ENCODE measurements at places on chromosomes 11 and 22.

GRCh38 chr22:29265929-29266328, 1.9 kb downstream of the RHBDD3 start:
- DNase-seq, result no peak

DNA sequence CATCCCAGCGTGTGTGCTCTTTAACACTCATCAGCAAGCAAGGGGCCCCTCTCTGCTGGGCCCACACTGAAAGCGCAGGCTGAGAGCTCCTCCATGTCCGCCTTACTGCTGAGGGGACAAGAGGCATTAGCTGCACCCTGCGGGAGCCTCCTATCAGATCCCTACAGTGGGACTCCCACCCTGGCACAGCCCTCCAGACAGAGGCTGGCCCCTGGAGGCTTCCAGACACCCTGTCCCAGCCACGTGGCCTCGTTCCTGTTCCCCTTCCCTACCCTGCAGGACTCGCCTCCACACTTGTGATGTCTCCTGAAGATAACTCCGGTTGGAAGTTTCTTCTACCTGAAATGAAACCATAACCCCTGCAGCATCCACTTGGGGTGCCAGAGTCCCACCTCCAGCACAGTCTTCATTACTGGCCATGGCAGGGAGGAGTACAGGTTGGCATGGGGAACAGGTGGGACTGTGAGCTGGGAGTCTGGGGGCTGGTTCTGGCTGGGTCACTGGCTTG, 5.0 kb upstream of the SH3BP1 start:
- DNase-seq, result no peak

- DNase-seq, result no peak
These were observed 96.0 kb downstream of the WNT7B start for GRCh38 chr22:45880716-45881523.

GRCh38 chr22:39658367-39658766, 87.8 kb downstream of the CACNA1I start:
- no peak for DNase-seq

DNA sequence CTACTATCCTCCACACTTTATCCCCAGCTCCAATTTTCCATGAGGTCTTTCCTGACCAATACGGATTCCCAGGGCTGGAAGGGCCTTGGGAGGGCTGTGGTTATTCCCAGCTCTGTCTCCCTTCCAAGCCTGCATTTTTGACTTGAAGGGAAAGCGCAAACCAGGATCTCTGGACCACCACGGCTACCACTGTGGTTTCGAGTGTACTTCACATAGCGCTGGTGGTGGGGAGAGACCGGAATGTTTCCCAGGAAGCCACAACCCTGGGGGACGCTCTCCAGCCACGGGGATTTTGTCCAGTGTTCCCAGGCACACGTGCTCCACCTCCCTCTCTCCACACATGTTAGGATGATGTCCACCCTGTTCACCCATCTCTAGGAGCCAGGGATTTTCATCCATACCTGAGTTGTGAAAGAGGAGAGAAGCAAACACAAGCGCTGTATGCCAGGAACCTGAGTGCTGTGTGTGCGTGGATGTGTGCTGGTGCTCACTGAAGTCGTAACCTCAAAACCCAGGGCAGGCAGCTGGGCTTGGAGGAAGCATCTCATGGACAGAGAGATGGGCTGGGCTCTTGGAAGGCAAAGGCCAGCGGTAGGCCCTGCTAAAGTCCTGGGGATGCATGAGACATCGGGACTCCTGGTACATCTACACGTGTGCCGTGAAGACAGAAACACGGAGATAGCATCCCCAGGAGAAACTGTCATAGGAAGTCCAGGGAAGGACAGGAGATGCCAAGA, 1.3 kb upstream of the NPTXR start:
- DNase-seq, result no peak

DNA sequence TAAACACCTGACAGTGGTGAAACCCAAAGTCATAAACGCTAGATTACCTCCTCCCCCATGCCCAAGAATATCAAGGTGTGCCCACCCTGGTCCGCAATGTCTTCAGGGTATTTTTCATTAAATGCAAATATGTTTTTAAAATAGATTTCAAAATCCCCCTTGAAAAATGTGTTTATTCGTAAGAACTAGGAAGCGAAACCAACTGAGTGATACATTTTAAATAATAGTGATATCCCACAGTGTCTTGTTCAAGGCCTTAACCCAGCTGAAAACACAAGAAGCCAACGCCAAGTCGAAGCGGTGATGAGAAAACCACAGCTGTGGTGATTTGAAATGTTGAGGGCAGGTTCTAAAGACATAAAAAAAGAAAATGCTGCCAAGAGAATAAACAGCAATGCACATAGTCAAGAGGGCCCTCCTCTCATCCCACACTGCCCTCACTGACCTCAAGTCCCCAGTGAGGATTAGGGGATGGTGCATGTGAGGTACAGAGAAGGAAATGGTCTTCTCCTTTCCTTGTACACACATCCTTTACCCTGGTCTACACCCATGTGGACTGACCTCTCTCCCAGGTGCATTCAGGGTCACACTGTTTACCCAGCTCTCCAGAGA, 25.5 kb downstream of the KCNJ1 start:
- DNase-seq, result no peak

DNA sequence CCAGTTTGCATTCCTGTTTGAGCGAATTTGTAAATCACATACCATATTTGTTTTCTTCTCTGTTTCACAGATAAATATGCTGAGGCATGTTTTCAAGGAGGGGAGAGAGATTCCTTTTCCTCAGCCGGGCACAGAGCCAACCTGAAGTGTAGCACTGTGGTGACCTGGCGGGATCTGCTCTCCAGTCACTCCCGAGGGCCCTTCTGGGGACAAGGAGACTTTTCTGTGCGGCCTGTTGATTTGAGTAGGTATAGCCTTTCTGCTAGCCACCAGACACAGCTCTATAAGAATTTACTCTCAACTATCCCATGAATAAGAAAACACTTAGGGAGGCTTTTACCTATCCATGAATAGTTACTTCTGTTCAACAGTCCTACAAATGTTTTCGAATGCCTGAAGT, 63.5 kb upstream of the FDX1 start:
- DNase-seq, result no peak

- no peak for DNase-seq
These were observed 3.9 kb upstream of the EHF start for GRCh38 chr11:34616830-34617504.

GRCh38 chr22:37498289-37498909, 12.2 kb upstream of the MFNG start:
- DNase-seq, result no peak

GRCh38 chr22:38243007-38243765, 29.6 kb downstream of the TMEM184B start:
- DNase-seq, result peak; percentile 68

DNA sequence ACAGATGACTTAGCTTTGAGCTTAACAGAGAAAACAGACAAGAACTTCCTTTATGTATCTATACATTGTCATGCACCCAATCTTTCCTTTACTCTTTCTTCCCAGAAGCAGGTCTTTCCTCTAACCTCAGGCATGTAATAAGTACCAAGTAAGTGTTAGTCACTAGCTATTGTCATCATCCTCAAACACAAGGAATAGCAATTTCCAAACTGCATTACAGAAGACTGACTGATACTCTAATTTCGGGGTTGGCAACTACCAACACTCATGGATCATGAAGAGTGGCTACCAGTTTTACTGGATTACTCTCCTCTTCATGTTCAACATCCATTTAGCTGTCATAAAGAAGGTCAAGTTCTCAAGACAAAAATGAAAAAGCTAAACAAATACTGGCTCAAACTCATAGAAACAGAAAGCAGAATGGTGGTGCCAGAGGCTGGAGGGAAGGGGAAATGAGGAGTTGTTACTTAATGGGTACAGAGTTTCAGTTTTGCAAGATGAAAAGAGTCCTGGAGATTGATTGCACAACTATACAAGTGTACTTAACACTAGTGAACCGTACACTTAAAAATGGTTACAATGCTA, 111.6 kb downstream of the SIK3 start:
- DNase-seq, result no peak

- no peak for DNase-seq
These were observed 14.5 kb downstream of the NARS2 start for GRCh38 chr11:78560153-78560552.

GRCh38 chr11:68652683-68653156, 31.6 kb upstream of the GAL start:
- DNase-seq, result no peak

DNA sequence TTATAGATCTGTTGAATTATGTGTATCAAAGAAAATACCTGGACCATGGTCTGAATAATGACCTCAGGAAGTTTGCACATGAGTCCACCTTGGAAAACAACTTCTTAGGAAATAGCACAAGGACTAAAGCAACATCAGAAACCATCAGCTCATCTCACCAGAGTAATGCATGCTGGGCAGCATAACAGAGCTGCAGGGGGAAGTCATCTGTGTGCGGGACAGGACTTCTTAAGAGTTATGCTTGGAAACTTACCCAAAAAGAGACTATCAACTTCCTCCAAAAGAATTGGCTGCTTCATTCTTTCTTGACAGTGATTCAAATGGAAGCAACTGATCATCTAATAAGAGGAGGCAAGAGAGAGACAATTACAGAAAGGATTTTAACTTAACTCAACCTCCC, 2.5 kb downstream of the OR56B4 start:
- no peak for DNase-seq

DNA sequence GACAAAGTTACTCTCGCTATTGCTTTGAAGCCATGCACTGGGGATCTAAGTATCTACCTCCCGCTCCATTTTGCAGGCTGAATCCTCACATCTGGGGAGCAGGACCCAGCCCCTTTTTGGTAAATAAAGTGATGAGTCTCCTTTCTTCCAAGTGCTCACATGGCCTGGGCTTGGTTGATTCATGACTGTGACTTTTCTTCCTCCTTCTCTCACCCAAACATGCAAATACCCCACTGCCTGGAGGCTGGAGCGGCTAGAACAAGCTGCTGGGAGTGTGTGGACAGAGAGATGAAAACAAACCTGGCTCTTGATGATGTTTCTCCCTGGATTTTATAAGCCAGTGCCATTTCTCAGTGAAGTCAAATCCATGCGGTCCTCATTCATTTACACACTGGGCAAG, 72.7 kb downstream of the TRIM29 start:
- no peak for DNase-seq

DNA sequence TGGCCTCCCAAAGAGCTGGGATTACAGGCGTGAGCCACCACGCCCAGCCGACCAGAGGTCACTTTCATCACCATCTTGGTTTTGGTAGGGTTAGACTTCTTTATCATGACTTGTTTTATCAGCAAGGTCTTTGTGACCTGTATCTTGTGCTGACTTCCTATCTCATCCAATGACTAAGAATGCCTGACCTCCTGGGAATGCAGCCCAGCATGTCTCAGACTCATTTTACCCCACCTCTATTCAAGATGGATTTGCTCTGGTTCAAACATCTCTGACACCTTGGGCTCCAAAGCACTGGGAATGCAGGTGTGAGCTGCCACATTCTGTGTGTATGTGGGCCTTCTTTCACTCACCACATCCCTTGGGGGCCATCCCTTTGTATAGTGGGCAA, 5.1 kb upstream of the TALDO1 start:
- no peak for DNase-seq

GRCh38 chr11:134802116-134802515, 390.1 kb upstream of the B3GAT1 start:
- no peak for DNase-seq

GRCh38 chr22:49072996-49073645, 754.6 kb downstream of the BRD1 start:
- no peak for DNase-seq

GRCh38 chr11:92653454-92653853, 316.0 kb upstream of the MTNR1B start:
- DNase-seq, result no peak

DNA sequence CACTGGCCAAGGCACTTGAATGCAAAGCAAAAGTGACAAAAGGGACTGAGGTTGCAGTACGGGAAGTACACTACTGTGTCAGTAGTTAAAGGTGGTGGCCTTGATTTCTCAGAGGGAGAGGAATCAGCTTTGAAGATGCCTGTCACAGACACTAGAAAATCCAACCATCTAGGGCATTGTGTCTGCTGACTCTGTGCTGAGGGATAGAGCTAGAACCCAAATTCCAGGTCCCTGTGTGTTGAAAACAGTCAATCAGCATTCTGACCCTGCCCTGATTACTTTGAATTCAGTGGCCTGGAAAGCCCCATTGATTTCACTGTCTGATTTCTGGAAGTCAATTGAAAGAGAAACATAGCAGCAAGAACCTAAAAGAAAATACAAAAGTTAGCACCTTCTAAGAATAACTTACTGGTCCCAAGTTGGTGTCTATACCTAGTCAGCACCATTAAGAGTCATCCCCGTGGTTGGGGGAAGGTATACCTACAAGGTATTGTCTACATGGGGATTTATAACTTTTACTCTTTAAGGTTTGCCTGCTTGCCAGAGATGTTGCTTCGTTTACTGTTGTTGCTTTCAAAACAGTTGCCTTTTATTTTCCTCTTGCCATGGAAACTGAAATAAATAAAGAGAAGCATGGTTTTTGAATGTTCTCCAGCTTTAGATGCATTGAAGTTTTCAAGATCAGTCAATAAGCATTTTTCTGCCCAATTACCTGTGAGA, 97.3 kb downstream of the PDHX start:
- DNase-seq, result no peak

DNA sequence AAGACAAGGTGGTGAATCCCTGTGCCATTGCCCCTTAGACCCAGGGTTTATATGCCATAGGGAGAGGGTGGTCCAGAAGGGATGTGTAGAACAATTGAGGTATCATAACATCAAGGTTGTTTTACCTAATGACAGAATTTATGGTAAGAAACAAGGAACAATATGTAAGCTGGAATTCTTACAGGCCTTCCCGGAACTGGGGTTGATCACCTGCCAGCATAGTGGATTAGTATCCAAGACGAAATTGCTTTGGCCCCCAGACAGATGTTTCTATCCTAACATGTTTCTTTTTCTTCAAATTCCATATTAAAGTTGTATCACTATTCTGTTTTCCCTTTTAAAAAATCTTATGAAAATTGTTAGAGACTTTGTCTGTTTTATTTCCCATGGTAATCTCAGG, 343.8 kb upstream of the ANO3 start:
- DNase-seq, result no peak

DNA sequence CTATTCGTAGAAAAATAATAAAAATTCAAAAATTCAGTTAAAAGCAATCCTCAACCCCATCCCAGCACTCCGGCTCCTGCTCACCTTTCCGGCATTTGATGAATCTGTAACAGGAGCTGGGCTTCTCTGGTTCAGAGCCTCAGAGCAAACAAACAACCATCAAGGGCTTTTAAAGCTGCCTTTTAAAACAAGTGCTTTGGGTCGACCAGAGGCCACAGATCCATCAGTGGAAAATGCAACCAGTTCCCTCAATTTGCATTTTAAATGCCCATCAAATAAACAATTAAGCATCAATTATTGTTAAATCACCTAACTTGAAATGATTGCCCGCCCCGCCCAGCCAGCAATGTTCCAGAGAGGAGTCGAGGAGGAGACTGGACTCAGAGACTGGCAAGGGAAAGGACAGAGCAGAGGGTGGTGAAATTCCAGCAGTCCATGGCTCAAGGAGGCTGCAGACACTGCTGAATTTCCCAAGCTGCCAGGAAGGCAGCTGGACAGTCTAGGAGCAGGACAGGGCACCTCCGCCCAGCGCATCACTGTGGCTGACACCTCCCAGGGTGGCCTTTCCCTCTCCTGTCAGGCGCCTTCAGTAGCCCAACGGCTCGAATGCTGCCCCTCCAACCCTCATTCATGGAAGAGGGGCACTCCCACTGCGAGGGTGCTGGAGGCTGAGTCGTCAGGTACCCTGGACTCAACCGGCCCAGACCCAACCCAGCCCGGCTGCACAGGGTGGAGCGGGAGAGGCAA, 7.5 kb downstream of the FXYD6 start:
- no peak for DNase-seq

- DNase-seq, result no peak
These were observed 15.1 kb downstream of the OR10V1 start for GRCh38 chr11:59698506-59698905.
